Activated CD4-positive, alpha-beta T cell treated with anti-CD3 and anti-CD28 coated beads, Interleukin-10, Interleukin-2, amounts not matched to agents 100 ng/mL and 50 ng/mL, durations not matched to agents 16 hours and 8 hours (primary cell): ENCODE measurements at places on chromosomes 16 and 17.

DNA sequence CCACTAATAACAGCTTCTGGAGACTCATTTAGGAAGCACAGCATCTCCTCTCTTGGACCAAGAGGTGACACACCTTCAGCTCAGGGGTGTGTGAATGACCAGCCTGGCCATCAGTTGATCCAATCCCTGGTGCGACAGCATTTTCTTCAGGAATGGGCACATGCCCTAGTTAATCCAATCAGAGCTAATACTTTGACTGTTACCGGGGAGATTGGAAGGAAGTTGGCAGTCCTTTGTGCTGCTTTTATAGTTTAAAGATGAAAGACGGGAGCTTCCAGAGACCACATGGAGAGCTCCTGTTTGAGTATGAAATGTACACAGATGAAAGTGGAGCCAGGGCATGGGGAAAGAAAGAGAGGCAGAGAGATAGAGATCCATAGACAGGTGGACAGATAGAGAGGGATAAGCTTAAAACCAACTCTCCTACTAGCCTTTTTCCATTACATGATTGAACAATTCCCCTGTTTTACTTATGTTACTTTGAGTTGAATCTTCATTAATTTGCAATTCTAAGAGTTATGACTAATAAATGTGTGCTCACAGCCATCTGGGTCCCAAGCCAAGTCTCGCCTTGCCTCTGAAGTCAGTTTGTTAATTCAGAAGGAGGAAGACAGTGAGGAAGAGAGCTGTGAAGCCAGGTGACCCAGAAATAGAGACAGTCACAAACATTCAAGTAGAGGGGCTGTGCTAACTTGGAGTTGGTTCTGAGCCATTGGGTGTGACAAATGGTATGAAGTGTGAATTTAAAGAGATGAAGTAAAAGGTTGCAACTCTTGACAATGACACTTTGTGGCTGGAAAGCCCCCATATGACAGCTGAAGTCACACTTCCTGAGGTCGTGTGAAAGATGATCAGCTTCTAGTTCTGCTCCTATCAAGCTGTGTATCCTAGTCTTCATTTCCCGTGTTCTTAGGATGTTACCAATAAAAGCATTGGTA is 120.0 kb upstream of the GOT2 start:
- DNase-seq, result no peak

DNA sequence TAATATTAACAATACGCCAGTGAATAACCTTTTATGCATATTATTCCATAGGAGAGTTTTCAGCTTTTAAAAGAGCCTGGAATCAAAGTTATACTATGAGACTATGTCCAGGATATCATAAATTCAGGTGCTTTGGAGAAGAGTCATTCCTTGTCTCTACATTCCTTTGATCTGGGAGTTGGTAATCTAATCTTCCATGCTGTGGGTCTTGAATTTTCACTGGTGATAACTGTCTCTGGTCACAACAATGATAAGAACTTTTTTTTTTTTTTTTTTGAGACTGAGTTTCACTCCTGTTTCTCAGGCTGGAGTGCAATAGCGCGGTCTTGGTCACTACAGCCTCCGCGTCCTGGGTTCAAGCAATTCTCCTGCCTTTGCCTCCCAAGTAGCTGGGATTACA is 50.8 kb downstream of the CHD9 start:
- DNase-seq, result no peak

GRCh38 chr17:61403801-61404662 is 4.4 kb downstream of the TBX2 start:
- no peak for DNase-seq

- DNase-seq, result peak; percentile 55
Measured at GRCh38 chr17:80790021-80790765, 201.4 kb upstream of the CHMP6 start.

- DNase-seq, result no peak
Measured at GRCh38 chr16:54284931-54285413, 1.6 kb downstream of the IRX3 start.

DNA sequence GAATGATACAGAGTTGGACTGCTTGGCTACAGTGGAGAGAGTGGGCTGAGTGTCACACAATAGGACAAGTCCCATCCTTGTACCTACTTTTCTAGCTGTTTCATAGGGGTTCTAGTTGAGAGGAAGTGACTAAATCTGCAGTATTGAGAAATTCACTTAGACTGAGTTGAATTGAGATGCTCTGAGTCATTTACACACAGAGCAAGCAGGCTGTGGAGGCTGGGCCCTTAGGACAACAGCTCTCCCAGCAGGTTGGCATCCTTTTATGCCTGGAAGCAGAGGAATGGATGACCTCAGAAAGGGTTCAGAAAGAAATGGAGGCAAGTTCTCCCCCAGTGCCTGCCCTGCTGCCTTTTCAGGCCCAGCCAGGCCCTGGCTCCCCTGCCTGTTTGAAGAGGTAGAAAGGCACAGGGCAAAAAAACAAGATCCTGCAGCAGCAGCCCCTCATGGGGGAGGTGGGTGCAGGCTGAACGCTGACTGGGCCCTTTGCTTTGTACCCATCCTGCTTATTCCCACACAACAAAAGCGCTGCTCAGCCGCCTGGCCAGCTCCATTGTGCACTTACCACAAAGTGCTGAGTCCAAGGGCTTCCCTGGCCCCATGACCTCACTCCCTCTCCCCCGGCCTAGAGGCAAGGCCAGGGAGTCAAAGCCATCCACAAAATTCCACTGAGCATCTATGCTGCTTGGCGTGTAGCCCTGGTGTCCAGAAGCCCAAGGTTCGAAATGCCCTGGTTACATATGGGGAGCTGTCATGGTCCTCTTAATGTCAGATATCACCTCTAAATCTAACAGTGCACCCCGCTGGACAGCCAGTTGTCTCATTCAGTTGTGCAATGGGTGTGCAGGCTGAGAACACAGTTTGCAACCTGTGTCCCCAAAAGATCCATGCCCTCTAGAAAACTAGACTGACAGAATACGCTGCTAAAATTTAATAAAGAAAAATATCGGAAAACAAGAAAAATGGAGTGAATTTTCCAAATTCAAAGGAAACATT is 5.4 kb upstream of the CRYBA1 start:
- DNase-seq, result peak; percentile 84

DNA sequence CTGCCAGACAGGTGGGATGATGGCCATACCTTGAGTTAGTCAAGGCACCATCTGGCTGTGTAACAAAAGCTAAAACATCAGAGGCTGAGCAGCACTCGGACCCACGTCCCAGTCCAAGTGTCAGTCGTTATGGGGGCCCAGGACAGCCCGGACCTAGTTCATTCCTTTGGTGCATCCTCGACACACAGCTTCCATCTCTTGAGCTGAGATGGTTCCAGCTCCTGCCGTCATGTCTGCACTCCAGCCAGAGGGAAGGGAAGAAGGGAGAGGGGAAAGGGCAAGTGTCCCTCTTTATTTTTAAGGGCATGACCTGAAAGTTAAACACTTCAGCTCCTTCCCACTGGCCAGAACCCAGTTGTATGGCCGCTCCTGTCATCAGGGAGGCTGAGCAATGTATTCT is 218.0 kb downstream of the SEC14L1 start:
- DNase-seq, result no peak

DNA sequence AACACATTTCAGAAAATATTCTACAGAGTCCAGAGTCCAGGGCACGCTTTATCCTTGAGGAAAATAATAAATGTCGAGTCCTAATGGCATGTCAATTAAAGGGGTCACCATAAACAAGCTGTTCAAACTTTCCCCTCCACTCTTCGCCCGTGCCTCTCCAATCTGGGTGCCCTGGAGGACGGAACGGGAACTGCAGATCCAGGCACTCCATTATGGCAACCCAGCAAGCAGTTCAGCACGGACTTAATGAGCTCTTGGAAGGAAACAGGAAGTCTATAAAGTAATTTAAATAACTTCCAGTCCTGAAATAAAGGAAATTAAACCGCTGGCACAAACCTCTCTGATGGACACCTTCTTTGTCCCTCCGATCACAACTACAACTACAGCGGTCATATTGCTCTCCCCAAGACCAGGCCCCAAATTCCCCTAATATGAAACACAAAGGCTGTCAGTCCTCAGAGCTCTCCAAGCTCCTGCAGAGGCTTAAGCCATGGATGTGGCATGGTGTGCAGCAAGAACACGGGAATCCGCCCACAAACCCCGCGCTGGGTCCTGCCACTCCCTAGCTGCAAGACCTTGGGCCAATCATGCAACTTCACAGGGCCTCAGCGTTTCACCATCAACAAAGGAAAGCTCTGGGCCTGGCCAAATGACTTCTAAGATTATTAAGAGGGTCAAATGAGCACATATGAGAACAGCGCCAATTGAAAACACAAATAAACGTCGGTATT is 52.6 kb downstream of the ZFHX3 start:
- DNase-seq, result no peak

DNA sequence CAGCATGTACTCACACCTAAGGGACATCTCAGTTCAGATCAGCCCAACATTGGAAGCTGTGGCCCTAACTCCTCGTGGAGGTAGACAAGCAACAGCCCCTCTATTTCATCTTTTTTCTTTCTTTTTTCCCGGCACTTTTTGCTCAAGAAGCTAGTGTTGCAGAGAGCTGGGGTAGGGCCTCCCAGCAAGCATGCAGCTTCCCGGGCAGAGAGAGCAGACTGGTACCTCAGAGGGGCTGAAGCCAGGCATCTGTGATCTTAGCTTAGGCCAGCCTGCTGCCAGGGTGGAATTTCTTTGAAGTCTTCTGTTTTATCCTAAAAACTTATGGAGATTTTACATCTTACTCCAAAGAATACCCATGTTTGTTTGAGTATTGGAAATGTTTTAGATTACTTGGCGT is 195.4 kb downstream of the C16orf95 start:
- DNase-seq, result no peak
